Activated T-helper 1 cell treated with anti-CD3 and anti-CD28 coated beads, Interleukin-2, amount 50 U/mL, for 16 hours (primary cell): ENCODE measurements at places on chromosomes 7 and 10.

- no peak for DNase-seq
Measured at GRCh38 chr10:122475100-122475499, 13.7 kb downstream of the HTRA1 start.

GRCh38 chr10:5481121-5481520, 18.2 kb downstream of the CALML5 start:
- no peak for DNase-seq

DNA sequence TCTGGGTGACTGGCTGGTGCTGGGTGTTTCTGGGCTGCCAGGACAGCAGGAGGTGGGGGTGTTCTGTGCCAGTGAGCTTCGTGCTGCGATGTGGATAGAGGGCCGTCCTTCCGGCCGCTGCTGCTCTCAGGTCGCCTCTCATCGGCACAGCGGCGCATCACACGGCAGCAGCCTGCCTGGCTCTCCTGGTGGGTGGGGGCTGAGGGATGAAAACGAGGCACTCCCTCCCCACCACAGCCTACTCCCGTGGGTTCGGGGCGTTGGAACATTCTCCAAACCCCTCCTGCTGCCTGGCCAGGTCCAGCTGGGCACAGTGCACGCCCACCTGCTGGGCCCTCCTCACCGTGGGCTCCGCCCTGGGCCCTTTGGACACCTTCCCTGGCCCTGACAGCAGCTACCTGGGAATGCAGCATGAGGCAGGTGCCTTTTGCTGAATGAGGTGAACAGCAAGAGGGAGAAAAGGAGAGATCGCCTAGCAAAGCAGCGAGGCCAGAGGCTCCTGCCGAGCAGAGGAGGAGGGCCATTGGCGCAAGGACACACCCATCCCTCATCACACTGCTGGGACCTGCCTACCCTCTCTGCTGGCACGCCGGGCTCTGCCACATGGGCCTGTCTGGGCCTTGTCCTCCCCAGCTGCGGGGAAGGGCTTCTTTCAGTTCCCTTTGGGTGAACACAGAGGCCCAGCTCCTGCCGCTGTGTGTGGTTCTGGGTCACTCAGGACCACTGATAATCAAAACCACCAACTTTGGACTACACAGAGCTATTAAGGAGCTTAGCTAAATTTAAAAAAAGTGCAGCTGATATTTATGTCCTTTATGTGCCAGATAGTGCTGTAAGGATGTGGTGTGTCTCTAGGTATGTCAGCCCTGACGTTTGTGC, 33.4 kb downstream of the INPP5A start:
- DNase-seq = no peak

- peak; percentile 41 for DNase-seq
Measured at GRCh38 chr10:109978481-109978880, 29.3 kb upstream of the ADD3 start.

DNA sequence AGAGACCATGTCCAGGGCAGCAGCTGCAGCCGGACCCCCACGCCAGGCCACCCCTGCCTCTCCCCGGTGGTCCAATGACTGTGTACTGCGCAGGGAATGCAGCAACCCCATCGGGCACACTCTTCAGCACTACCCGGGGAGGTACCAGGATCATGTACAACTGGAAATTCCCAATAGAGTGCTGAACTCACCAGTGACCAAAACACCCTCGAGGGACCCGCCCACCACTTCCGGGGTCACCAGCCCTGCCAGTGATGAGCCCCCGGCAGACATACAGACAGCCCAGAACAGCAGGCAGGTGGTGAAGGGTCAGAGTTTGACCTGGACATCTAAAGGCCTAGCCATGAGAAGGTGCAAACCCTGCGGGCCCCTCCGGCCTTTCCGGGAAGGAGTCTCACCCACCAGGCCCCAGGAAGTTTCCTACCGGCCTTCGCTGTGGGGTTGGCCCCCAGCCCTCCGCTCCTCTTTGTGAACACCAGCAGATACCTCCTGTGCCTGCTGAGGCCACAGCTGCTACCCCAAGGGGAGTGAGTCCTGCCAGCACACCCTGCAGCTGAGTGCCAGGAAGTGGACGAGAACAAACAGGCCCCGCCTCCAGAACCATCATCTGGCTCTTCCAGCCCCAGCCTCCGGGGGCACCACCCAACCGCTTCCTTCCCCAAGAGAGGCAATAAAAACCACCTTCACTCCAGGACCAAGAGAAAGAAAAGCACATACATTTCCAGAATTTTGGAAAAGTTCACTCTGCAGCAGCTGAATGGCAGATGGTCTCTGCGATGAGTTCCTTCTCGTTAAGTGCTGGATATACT, 5.0 kb upstream of the ANKRD61 start:
- peak; percentile 24 for DNase-seq

GRCh38 chr7:26168458-26169023, 16.5 kb downstream of the NFE2L3 start:
- no peak for DNase-seq

GRCh38 chr10:86103391-86104101, 263.0 kb downstream of the GRID1 start:
- DNase-seq = no peak

DNA sequence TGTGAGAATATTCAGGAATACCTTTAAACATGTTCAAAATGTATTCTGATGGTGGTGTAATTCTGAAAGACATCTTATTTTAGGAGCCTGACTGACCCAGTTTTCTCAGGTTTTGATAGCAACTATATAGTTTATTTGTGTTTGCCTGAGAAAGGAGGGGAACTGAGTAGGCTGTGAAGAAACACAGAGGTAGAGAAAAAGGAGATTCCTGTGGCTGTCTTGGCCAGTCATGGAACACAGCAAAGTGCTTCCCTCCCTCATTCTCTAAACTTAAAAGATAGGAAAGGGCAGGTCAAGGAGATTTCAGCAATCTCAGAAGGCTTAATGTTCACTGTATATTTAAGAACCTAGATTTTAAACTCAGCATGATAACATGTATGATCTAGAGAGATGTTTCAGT, 43.5 kb downstream of the ZMYND11 start:
- DNase-seq = no peak

DNA sequence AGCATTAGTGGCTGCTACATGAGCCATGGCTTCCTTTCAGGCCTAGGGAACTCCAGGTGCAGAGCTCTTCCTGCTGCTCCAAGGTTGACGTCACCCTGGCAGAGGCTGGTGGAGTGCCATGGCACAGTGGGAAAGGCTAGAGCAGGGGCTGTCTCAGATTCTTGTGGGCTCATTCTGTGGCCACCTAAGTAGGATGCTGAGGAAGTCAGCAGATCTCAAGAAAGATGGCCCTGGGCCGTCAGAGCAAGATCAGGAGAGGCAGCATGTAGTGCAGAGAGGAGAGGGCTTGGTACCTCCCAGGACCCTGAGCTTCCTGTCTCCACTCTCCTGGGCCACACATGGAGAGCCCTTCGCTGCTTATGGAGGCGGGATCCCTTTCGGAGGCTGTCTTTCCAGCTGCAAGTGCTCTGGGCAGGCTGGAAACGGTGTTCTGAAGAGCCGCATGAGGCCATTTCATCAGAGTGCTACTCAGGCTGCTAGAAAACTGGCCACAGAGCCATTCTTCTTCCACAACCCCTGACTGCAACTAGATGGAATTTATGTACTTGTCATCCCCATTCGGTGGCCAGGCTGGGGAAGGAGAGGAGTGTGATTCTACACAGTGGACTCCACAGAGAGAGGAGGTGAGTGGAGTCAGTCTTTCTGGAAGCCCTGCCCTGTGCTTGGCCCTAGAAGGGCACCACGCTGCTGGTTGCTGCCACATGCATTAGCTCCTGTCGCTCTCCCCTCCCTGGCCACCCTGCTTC, 304.2 kb downstream of the RPS24 start:
- DNase-seq = no peak

DNA sequence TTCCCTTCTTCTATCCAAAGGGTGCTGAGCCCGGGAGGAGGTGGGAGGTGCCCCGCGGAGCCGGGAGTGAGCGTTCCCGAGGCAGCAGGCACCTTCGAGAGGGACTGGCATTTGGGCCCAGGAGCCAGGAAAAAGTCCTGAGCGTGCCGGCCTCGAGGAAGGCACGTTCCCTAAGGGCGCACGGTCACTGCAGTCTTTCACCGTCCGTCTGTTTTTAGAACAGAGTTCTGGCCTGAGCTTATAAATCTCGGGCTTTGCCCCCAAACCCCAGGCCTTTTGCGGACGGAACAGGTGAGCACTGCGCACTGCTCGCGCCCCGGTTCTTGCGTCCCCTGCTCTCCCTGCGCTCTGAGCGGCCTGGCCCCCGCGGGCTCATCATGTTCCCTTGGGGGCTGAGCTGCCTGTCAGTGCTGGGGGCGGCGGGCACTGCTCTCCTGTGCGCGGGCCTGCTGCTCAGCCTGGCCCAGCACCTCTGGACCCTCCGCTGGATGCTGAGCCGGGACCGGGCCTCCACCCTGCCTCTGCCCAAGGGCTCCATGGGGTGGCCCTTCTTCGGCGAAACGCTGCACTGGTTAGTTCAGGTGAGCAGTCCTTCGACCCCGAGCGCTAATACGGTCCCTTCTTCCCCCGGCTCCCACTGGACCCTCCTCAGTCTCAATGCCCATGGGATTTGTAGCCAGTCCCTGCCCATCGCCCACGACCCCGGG, 442 bp downstream of the CYP26C1 start:
- DNase-seq = no peak

- DNase-seq = no peak
Measured at GRCh38 chr7:153447011-153447410, 605.2 kb upstream of the DPP6 start.

DNA sequence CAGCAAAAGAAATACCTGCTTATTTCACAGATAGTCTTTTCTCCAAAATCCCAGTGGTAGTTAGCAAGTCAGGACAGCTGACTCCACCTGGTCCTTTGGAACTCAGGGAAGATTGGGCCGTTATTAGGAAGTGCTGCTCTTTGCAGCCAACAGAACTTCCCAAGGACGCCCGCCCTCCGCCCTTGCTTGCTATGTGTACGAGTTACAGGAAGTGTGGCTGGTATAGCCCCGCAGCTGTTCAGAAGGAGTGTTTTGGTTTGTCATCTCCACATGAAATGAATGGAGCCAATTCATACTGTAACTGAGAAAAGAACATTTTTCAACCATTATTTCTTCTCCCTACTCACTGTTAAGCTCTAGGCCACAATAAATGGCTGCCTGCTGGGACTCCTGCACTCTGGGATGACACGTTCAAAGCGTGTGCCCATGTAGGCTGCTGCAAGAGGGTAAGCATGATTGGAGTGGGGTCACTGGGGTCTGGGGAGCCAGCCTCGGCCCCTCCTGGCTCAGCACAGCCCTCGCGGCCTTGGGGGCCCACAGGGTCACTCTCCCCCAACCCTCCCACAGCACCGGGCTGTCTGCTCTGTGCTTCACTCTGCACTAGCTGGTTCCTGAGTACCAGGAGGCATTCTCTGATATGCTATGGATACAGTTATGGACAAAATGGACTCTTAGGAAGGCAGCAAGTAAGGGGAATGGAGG, 244.0 kb downstream of the EBF3 start:
- DNase-seq = no peak

DNA sequence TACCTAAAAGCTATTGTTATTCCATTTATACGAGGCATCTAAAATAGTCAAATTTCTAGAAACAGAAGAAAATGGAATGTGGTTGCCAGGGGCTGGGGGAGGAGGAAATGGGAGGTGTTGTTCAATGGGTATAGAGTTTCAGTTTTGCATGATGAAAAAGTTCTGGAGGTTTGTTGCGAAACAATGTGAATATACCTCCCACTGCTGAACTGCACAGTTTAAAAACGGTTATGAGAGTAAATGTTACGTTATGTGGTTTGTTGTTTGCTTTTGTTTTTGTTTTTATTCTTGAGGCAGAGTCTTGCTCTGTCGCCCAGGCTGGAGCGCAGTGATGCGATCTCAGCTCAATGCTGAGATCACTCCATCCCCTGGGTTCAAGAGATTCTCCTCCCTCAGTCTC, 64.9 kb upstream of the NRBF2 start:
- no peak for DNase-seq

- DNase-seq = no peak
Measured at GRCh38 chr10:35637462-35637861, 4.6 kb downstream of the FZD8 start.

DNA sequence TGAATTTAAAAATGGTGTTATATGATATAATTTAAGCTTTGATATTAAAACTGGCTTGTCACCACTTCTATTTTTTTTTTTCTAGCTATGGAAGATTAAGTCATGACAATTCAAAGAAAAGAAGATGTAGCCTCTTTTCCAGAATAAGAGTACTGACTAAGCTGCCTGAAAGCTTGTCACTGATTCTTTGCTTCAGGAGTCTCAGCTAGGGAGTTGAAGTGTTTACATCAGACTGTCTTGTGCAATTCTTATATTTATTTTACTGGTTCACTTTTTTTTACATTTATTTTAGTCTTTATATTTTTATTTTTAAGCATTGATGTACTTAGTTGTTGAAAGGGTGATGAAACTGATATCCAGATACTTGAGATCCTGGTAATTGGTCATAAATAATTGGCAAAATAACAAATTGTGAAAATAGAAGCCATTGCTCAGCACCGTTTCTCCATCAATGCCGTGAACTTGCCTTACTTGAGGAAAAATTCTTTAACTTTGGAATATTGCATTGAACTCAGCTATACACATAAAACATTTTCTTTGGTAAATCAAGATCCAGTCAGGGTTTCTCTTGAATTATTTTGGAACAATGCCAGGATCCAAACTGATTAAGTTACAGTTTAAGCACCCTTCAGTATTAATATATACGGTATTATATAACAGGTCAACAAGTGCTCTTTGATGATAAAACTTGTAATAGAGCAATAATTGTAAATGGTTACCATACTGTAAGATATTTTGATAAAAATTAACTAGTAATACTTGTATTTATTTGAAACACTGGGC, 156.4 kb downstream of the PHTF2 start:
- DNase-seq = no peak

DNA sequence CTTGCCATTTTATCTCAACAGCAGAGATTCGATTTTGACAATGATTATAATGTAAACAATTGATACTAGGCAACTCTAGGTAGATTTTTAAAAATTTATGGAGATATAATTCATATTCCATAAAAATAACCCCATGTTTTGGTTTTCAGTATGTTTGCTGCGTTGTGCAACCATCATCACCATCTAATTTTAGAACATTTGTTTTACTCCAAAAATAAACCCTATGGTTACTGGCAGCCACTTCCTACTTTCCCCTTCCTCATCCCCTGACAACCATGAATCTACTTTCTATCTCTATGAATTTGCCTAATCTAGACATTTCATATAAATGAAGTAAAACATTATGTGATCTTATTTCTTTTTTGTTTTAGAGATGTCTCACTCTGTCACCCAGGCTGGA, 401.9 kb downstream of the THSD7A start:
- no peak for DNase-seq

- DNase-seq = no peak
Measured at GRCh38 chr7:108809356-108809755, 239.7 kb downstream of the DNAJB9 start.

DNA sequence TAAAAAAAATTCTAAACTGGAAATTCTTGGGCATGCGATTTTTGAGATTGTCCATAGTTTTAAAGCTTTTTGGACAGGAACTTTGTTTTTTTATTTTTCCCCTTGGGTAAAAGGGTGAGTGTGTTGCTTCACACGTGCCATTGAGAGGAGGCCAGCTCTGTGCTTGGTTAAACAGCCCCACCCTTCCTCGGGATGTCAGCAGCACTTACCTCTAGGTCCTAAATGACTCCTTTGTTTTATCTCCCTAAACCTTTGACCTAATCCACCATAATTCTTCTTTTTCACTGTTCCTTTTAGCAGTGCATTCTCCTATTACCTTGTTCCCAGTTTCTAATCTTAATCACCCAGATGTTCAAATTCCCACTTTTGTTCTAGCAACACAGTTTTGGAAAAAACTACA, 83.5 kb downstream of the SEMA3D start:
- DNase-seq = no peak
